ENCODE measurements at places on chromosomes 3 and 15.

- DNase-seq: peak; percentile 24
These were observed 716 bp downstream of the SELENOS start for GRCh38 chr15:101276501-101277037.

DNA sequence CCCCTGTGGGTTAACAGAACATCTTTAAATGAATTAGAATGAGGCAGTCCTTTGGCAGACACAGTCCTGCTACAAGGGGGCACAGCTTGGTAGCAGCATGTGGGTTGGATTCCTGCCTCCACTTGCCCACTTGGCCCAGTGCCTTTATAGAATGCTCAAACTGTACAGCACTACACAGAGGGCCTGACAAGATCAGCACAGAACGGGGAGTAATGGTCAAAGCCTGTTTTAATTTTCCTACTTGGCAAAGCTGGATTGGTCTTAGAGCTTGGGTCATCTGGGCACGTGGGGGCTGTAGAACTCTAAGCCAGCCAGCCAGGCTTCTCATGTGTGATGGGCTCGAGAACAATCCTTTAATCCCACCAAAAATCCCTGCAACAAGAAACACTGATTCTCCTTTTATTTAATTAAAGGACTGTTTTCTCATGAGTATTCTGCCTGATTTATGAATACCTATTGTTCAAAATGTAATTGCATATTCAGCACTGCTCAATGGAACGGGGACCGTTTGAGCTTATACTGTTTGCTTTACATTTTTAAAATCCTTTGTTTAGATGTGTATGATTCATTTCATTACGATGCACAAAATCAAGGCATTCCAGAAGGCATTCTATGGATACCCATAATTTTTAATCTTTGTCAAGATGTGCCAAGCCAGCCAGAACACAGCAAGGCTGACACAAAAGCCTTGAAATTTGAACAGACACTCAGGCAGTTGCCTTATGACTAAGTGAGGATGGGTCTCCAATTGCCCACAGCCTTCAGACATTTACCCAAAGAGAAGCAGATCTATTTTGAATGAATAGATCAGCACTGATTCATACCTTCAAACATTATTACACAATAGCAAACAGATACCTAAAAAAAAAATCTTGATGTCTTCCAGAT, 249.3 kb upstream of the TGFBR2 start:
- no peak for DNase-seq

GRCh38 chr3:116940719-116941118, 231.1 kb downstream of the TUSC7 start:
- no peak for DNase-seq

- DNase-seq: peak; percentile 58
These were observed 1.1 kb downstream of the DCUN1D1 start for GRCh38 chr3:182979103-182979673.

DNA sequence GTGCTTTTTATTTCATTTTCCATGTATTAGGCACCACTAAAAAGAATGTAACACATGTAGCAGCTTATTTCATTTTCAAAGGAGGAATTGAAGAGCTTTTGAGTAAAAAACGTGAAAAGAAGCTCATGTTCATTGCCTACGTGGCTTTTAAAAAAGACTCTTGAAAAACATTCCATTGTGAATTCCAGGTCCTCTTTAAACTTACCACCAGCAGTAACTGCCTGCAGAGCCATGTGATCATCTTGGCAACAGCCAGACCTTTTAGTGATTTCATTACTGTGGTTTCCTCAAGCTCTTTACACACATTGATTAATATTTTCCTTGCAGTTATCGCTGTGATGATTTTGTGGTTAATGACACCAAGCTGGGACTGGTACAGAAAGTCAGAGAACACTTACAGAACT, 43.8 kb upstream of the FBXL22 start:
- DNase-seq: no peak

DNA sequence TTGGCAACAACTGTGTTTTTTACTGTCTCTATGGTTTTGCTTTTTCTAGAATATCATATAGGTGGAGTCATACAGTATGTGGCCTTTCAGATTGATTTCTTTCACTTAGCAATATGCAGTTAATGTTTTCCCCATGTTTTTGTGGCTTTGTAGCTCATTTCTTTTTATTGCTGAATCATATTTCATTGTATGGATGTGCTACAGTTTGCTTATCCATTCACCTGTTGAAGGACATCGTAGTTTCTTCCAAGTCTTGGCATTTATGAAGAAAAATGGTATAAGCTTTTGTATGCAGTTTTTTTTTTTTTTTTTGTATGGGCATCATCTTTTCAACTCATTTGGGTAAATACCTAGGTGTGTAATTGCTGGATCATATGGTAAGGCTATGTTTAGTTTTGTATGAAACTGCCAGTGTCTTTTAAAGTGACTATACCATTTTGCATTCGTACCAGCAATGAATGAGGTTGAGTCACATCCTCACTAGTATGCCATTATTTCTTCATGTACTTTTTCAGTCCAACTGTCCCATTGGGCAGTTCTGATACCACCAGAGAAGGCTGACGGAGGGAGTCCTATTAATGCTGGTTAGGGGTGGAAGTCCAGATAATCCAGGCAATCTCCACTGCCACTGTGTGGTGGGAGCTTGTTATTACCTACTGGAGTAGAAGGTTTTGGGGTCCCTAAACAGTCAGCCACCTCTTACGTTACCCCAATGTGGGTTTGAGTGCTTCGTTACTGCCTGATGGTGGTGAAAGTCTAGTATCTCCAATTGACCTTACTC, 210.5 kb downstream of the DOCK3 start:
- no peak for DNase-seq

GRCh38 chr15:71548401-71548807, 261.9 kb upstream of the NR2E3 start:
- no peak for DNase-seq

DNA sequence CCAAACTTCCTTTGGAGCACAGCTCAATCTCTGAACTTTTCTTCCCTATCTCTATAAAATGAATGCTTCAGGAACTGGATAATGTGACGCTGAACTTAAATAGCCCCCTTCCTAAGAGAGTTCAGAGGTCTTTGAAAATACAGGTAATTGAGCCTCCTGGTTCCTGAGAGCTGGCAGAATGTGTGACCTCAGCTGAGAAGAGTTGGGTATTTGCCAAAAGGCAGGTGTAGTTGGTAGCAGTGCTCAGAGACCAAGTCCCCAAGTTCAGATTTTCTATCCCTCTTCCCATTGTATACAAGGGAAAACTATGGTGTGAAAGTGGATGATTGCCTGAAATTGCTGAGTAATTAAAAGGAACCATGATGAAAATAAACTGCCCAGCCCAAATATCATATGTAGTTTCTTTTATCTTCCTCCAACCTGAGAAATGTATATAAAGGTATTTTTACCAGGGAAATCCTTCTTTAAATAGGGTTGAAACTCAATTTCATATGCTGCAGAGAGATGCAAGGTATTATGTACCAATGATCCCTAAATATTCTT, 154.6 kb upstream of the ICE2 start:
- DNase-seq: no peak

- no peak for DNase-seq
These were observed 12.5 kb downstream of the PLOD2 start for GRCh38 chr3:146148468-146148931.

DNA sequence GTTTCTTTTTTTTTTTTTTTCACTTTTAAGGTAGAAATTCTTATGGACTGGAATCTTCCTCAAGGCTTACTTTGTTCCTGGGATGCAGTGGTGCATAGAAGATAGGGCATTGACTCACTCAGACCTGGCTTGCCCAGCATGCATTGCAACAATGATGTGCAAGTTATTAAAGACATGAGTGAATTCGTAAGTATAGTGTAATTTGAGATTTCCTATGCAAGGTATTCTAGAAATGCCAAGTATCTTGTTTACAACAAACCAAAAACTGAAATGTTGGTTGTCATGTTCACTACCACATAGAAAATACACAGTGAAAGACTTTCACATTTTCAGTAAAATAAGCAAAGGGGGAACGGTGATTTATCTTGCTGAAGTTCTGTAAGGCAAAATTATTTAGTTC, 56.5 kb upstream of the FNDC3B start:
- DNase-seq: no peak

GRCh38 chr3:108590460-108590859, 938 bp downstream of the DZIP3 start:
- DNase-seq: no peak

DNA sequence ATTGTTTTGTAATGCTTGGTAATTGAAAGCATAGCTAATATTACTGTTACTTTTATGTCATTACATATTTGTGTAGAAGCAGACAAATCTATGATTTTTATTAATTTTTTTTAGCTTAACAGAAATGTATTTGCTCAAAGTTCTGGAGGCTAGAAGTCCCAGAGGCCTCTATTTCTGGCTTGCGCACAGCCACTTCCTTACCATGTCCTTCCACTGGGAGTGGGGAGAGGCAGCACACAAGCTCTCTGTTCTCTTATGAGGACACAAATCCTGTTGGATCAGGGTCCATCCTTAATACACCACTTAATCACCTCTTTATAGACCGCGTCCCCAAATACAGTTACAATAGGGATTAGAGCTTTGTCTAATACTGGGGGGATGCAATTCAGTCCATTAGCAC, 1061.4 kb downstream of the OTOL1 start:
- no peak for DNase-seq

- no peak for DNase-seq
These were observed 76.6 kb downstream of the LRRFIP2 start for GRCh38 chr3:37097776-37098175.

- DNase-seq: no peak
These were observed 9.4 kb upstream of the PARP6 start for GRCh38 chr15:72281713-72282112.

- DNase-seq: no peak
These were observed 1.8 kb downstream of the DAPK2 start for GRCh38 chr15:64044300-64045100.

DNA sequence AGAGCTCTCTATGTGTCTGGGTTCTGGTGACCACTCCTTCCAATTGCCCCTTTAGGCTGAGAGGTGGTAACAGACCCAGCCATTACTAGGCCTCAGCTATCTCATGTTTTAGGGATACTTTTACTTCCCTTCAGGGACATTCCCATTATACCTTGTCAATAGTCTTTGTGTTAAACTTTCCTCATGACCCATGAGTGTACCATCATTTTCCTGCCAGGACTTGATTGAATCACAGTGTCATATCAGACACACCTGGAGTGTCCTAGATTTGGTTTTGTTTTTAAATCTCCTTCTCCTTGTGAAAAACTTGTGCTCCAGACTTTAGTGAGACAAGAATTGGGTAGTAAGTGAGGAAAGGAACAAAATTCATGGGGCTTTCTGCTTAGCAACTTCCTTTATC, 136.6 kb downstream of the KCNAB1 start:
- DNase-seq: no peak

DNA sequence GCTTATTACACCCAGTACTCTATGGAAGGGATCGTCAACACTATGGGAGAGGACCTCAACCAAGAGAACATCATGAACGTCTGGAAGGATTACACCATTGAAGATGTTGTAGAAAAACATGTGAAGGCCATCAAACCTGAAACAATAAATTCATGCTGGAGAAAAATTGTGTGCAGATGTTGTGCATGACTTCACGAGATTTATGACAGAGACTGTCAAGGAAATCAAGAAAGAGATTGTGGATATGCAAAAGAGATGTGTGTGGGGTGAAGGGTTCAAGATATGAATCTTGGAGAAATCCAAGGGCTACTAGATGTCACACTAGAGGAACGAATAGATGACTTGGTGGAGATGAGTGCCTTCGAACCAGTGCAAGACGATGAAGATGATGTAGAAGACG, 3.5 kb upstream of the PARP16 start:
- DNase-seq: no peak

DNA sequence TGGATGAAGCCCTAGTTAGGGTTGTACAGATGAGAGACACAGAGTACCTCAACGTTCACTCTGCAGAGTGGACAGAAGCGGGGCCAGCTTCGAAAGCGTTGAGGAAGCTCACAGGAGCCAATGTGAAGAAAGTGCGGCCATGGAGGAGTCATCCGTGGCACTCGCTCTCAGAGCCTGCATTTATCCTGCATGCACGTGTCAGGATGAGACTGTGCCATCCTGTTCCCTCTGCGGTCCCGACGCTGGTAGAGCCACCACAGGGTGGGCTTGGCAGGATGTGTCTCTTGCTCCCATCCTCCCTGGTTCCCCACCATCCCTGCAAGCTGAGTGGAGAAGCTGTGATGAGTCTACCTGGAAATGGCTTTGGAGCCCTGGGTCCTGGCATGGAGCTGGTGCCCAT, 39.3 kb downstream of the KLHL25 start:
- no peak for DNase-seq

DNA sequence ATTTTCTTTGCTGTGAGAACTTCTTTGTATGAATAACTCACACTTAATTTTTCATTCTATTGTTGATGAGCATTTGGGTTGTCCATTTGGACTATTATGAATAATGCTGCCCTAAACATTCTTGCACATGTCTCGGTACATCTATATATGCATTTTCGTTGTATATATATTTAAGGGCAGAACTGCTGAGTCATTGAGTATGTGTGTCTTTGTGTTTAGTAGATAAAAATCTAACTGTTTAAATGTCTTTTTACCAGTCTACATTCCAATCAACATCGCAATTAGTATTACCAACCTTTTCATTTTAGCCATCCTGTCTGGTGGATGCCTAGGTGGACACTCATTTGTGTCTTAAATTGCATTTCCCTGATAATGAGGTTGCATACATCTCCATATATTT, 144.4 kb downstream of the UACA start:
- no peak for DNase-seq

- DNase-seq: no peak
These were observed 124.3 kb downstream of the CHCHD6 start for GRCh38 chr3:126828306-126828705.

- DNase-seq: no peak
These were observed 191.3 kb downstream of the ZMAT3 start for GRCh38 chr3:178880274-178880673.

DNA sequence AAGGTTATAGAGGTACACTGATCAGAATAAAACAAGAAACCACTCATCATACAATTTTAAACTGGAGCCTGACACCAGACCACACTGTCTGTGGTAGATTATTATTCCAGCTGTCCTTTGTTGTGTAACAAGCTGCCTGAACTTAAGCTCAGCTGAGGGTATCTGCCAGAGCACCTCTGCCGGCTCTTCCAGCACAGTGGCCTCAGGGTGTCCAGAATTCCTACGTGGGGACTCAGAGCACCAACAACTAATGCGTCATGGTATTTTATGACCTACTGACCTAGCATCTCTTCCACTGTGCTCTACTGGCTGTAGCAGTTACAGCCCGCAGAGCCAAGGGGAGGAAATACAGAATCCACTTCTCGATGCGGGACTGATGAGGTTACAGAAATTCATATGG, 15.6 kb upstream of the RAF1 start:
- no peak for DNase-seq

DNA sequence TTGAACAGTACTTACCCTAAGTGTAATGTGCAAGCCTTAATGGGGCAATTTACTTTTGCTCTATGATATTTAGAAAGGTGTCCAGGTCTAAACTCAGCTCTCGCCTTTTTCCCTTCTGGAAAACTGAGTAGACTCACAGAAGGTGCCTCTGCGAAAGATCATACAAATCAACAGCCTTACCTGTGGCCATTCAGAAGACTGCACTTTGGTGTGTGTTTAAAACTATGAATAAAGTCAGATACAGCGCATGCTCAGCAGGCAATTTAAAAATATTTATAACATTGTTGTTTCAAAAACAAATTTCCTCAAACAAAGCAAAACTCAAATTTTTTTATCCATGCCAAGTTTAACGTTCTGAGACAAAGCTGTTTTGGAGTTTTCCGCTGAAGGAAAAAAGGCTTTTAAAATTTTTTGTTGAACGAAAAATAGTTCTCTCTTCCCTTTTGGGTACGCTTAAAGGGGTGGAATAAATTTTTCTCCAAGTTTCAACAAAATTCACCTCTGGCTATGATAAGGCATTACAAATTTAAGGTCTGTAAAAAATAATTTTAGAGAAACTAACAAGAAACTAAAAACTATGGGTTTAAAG, 156.3 kb downstream of the TIGIT start:
- DNase-seq: no peak

Measured in hematopoietic multipotent progenitor cell treated with erythropoietin and hydrocortisone succinate and interleukin-3 and kit ligand, for 15 days (in vitro differentiated cells).